ENCODE measurements at places on chromosomes 2 and 18.

- no peak for DNase-seq
Observed at GRCh38 chr2:190467575-190468083, 59.5 kb downstream of the MFSD6 start.

DNA sequence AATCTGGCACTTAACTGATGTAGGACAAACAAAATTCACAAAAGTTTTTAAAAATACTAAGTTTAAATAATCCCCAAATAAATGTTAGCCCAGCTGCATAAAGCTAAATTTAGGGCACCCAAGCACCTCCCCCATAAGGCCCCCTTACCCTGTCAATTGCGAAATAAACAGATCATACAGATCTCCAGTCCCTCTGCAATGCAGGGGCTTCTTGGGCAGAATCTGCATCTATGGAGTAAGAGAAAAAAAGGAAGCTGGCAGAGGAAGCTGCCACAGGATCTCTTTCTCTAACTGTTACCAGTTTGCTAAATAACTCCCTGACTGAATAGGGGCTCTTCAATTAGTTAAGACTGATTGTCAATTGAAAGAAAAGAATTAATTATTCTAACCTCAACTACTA, 117.7 kb downstream of the MEMO1 start:
- no peak for DNase-seq

DNA sequence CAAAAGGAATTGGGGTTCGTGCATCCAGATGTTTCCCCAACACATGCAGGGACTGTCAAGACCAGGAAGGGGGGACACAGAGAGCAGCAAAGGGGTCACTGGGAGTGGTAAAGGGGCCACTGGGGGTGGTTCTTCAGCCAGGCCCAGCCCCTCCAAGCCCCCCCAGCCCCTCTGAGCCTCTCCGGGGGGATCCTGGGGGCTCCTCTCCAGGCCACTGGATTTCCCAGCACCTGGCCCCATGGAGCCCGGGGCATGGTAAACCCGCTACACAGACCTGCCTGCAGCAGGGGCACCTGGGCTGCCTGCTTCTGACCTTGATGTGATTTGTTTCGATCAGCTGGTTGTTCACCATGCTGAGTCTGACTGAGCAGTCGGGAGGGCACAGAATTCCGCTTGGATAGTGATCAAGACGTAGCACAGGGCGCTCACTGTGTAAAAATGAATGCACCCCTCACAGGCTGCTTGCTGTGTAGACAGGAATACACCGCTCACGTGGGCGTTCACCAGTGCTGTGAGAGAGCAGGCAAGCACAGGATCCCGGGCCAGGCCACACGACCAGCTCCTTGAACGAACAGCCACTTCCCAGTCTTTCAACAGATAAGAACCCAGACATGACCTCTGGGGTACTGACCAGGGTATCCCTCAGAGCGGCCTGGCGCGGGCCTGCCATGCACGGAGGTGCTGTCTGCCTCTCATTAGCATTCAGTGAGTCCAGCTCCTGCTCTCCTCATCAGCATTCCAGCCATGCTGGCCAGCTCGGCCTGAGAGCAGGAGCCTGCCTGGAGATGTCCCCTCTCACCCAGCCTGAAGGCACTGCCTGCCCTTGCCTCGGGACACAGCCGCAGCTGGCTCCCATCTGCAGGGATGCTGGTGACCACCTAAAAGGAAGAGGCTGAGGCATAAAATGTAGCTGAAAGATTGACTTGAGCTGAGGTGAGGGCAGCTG, 73.3 kb upstream of the OTOS start:
- no peak for DNase-seq

GRCh38 chr2:38239452-38239851, 137.6 kb downstream of the ATL2 start:
- DNase-seq, result no peak

DNA sequence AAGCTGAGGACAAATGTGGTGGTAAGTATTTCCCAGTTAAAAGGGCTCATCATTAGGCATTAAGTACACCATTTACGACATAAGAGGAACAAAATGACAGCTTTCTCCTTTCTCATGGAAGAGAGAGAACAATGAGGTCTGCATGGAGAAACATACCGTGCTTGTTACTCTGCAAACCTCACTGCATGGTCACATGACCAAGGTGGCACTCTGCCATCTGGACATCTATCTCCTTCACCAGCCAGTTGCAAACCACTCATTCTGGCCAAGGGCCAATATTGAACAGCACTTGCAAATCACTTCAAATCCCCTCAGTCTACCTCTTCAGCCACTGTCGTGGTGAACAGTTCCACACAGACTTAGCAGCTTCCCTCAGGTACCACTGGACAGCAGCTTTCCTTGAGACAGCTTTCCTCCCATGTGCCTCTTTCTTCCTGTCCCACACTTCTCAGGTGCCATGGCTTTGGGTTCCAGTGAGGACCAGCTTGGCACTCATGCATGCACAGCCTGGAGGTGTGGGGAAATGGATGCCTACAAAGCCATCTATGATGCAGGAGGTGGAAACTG, 29.5 kb upstream of the DPP4 start:
- no peak for DNase-seq

GRCh38 chr2:239890206-239890746, 134.9 kb downstream of the NDUFA10 start:
- DNase-seq, result no peak

- DNase-seq, result no peak
Observed at GRCh38 chr2:29405266-29405665, 290.1 kb downstream of the CLIP4 start.

DNA sequence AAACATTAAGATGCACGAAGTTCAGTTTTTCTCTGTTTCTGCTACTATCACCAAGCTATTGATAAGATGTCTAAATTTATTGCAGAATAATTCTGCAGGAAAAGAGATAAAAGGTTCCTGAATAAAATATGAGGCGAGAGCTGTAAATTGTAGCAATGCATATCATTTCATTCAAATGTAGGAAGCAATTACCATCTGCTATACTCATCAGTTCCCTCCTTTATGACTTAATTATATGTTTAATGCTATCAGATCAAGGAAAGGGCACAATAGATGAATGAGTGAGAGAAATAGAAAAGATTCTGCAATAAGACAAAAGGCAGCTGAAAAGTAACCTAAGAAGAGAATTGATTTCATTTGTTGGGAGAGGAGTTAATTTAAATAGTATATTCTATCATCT, 108.2 kb upstream of the GALNT5 start:
- no peak for DNase-seq

DNA sequence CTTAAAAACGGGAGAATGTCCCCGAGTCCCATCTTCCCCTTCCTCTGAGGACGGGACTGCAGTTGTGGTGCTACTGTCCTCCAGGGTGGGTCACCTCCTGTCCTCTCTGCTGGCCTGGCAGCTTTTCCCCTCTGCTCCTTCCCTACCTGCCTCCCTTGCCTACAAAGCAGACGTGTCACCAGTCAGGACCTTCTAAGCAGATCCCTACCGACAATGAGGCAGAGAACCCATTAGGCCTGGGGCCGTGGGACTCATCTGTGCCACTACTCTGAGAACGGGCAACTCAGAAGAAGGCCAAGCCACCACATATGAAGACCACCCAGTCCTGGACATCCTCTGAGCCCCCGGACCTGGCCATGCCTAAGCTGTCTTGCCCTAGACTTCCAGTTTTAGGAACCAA, 103.0 kb upstream of the TEX51 start:
- no peak for DNase-seq

GRCh38 chr2:72982219-72982618, 64.9 kb downstream of the EMX1 start:
- DNase-seq, result no peak

DNA sequence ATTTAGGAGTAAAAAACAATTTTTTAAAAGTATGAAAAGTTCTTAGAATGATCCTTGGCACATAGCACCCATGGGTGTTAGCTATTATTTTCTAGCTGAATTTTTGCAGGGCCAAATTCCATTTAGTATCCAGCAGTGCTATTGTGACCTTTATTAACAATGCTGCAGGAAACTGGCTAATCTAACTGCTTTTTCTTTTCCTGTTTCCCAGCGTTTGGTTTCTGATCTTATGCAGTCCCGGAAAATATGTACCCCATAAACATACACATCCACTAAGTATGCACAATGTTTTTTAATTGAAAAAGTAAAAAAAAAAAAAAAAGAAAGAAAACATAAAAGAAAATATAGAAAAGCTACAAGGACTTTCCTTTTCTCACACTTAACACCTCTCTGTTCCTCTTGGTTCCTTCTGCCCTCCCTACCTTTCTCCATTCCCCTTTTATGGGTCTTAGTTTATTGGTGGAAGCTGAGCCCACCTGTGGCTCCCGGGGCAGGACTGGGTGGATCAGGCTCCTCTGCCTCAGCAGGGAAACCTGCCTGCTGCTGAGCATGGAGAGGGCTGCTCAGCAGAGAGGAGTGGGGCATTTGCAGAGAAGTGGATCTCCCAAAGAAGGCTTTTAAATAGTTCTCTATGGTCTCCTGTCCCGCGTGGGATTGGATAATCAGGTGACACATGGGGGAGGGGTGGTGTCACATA, 9.3 kb upstream of the SLC16A14 start:
- DNase-seq, result no peak

GRCh38 chr2:178915423-178916173, 108.4 kb upstream of the TTN start:
- DNase-seq, result no peak

- DNase-seq, result no peak
Observed at GRCh38 chr2:26709323-26710110, 17.0 kb downstream of the KCNK3 start.

DNA sequence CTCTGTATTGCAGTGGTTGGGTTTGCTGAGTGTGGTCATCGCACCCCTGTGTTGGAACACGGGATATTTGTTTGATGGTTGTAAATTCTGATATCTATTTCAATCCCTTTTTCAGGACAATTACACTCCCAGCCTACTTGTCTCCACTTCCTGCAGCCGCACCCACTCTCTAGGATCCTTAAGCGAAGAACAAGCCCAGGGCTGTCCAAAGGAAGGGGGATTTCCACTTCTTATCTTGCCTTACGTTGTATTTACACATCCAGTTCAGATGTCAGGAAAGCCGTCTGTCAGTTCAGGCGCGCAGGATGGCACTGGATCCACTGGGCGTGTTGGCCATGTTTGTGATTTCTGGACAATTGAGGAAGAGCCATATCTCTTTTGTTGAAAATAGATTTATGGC, 834.5 kb upstream of the SALL3 start:
- DNase-seq, result no peak

GRCh38 chr18:69161383-69162028, 239.2 kb upstream of the DOK6 start:
- DNase-seq, result no peak

GRCh38 chr2:69450735-69451416, 13.6 kb upstream of the NFU1 start:
- no peak for DNase-seq

GRCh38 chr2:147495734-147496133, 349.1 kb upstream of the ACVR2A start:
- DNase-seq, result no peak

DNA sequence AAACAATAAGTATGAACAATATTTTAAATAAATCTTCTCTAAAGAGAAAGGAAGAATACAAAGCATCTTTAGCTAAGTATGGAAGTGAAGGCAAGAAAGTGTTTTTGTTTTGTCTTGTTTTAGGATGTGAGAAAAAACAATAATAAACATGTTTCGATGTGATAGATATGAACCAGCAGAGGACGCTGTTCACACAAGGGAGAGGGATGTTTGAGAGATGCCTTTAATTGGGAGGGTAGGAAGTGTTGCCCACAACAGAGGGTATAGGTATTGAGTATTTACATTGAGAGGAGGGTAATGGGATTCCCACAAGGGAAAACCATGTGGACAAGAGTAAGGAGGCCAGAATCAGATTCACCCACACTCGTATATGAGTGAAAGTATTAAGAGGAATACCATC, 55.1 kb downstream of the CDH19 start:
- DNase-seq, result no peak

- no peak for DNase-seq
Observed at GRCh38 chr2:55490554-55490953, 29.0 kb upstream of the CFAP36 start.
